GOT3 (cell line): ENCODE measurements at places on chromosomes 7 and 10.

- DNase-seq: no peak
Observed at GRCh38 chr7:150739033-150739432, 1.8 kb downstream of the GIMAP5 start.

GRCh38 chr10:129936266-129936922 lies 27.7 kb downstream of the EBF3 start:
- DNase-seq: no peak

DNA sequence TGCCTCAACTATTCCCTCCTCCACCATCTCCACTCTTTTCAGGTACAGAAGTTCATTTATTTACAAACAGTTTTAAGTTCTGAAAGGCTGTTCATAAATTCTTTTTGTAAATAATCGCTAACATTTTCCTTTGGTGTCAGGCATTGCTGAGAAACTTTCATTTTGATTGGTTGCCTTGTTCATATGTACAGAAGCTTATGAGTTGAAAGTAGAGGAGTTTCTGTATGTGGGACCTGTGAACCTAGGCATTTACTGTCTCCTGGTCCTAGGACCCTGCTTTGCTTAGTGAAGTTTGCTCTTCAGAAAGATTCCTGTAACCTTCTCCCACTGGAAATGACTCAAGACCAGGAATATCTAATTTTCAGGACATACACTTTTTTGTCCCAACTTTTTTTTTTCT lies 30.4 kb downstream of the CCSER2 start:
- DNase-seq: no peak

DNA sequence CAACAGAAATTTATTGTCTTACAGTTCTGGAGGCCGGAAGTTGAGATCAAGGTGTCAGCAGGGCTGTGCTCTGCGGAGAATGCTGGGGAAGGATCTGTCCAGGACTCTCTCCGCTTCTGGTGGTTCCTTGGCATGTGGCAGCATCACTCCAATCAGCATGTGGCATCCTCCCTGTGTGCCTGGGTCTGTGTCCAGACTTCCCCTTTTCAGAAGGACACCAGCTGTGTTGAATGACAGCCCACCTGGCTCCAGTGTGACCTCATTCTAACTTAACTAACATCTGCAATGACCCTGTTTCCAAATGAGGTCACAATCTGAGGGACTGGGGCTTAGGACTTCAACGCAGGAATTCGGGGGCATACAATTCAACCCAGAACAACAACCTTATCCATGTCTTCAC lies 141.9 kb downstream of the BMS1 start:
- no peak for DNase-seq

GRCh38 chr7:104179178-104179577 lies 28.6 kb downstream of the ORC5 start:
- no peak for DNase-seq
